ENCODE measurements at places on chromosomes 4 and X. TPM values are rescaled to one million over a fixed set of nuclear protein-coding genes. Genes with fewer than 3 reads are reported as not detected.

DNA sequence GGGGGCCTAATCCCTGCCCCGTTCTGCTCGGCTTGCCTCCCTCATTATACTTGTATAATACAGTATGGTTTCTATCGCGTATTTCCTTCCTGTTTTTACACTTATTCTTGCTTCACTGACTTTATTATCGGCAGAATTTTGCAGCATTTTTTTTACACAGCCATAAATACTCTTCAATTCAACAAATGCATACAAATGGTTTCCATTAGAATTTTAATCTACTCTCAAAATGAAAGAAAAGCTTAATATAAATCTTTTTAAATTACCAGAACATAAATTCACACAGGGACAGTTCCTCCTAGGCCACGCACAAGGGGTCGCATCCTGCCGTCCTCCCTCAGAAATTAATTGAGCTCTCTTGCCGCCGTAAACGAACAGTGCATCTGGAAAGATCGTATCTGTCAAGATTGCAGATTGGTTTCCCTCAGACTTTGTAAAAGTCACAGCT lies 42.9 kb downstream of the DCTD start:
- no peak for DNase-seq

DNA sequence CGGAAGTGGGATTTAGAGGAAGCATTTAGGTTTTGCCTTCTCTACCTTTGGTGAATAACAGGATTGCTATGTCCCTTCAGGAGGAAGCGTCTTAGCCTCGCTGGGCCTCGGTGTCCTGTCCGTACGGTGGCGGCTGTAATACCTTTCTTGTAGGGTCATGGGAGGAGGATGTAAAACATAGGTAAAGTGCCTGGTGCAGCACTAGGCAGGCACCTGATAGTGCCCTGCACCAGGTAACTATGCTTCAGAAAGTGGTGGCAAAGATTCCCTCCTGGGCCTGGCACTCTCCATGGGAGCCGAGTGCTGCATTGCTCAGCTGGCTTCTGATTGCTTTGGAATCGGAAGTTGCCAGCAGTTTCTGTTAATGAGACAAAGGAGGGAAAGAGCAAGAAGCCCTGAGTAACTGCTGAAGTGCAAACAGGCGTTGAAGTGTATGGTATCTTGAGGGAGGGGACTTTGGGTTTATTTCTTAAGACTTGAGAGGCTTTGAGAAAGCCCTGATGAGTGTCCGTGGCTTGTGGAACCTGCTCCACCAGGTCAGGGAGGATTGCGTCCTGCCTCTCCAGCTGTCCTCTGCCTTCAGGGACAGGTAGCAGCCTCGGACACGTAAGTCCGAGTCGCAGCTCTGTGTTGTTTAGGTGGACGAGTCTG lies 45.8 kb downstream of the TBC1D14 start:
- no peak for DNase-seq

- DNase-seq, result no peak
These were observed 23.4 kb downstream of the OTUD4 start for GRCh38 chr4:145156986-145157385.

DNA sequence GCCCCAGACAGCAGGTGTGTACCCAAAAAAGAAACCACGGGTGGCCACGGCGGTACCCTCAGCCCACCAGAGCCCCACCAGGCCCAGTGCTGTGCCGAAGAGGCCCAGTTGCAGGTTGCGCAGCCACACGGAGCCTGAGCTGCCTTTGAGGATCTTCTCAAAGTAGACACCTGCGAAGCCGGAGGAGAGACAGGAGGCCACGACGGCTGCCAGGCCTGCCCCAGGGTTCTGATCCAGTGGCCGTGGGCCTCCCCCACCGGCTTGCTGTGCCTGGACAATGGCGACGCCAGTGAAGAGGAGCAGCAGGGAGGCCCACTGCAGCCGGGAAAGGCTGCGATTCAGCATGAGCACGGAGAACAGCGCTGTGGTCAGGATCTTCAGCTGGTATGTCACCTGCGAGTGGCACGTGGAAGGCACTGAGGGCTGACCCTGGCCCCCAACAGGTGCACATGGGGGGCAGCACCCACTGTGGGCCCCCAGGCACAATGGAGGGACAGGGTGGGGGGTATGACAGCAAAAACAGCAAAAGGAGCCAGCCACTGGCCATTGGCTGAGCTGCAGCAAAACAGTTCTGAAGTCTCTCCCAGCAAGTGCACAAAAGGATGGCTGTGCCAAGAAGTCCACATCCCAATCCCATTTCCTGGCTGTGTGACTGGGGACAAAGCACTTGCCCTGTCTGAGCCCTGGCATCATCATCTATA lies 6.2 kb downstream of the SLC35A2 start:
- DNase-seq, result no peak

The RAB33A gene
- total RNA-seq, result 24.4 TPM

GRCh38 chr4:17082186-17082585 lies 183.7 kb upstream of the LDB2 start:
- no peak for DNase-seq

DNA sequence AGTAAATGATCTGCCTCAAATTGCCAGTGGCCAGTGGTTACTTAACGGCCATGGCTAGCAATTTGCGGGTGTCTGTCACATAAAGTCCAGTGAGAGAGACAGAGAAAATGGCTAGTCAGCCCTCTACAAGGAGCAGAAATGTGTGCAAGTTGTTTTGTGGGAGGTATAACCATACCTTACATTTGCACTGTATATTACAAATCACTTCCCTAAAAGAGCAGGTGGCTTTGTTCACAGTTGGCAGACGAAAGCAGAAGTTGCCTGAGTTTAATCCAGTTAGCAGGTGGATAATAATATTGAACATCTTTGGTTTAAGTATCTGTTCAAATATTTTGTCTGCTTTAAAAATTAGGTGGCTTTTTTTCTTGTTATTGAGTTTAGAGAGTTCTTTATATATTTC lies 15.6 kb downstream of the SRPX start:
- peak; percentile 4 for DNase-seq

GRCh38 chr4:126123611-126124325 lies 809.0 kb downstream of the FAT4 start:
- no peak for DNase-seq

The SPATA4 gene
- total RNA-seq, result not detected

The CPE gene
- total RNA-seq, result not detected

DNA sequence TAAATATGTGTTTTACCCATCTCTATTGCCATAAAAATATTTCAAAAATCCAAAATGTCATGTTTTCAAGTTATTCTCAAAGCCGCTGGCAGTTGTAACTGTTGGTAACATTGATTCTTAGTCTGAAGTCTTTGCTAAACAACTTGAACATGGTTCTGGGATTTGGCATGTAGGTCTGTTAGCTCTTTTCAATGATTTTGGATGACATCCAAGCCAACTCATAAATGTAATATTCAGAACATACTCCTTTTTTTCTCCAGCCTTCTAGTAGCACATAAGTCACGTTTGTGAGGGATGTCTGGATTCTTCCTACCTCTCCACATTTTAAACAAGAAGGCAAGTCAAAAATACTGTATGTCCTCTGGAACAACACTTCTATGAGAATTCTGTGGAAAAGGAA lies 305.3 kb downstream of the PRR32 start:
- no peak for DNase-seq

DNA sequence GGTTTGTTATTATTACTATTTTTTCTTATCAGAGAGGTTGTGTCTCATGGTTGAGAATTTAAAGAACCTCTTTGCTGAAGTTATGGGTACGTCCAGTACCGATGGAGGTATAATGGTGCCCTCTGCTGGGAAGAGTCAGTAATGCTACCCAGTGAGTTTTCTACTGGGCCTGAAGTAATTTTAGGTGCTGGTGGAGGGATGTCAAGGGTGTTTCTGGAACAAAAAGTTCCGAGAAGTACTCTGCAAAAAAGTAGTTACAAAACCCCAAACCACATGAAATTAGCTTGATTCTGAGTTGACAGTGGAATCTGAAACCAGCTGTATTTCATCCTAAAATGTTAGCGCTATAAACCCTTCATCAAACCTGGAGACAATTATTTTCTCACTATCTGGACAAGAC lies 102.5 kb upstream of the MID1 start:
- no peak for DNase-seq

The SLC6A8 gene
- total RNA-seq, result 0.29 TPM

The ENPEP gene
- total RNA-seq, result not detected
